ENCODE measurements at places on chromosomes 7 and 10.

DNA sequence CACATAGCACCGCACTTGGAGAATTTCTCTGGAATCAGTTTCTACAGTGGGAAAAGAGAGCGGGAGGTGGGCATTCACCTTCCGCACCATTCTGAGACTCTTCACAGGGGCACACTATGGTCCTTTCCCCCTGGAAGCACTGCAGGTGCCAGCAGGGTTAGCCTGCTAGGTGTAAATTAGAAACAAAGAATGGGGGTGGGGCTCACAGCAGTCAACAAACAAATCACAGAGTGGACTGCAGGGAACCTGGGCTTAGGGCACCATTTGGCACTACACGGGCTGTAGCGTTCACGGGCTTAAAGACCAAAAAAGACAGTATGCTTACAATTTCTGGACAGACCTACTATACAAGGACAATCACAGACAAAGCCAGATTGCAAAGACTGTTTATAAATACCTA is 8.0 kb upstream of the PKD1L1 start:
- DNase-seq = no peak

GRCh38 chr10:34489973-34490745 is 324.9 kb downstream of the PARD3 start:
- no peak for DNase-seq

DNA sequence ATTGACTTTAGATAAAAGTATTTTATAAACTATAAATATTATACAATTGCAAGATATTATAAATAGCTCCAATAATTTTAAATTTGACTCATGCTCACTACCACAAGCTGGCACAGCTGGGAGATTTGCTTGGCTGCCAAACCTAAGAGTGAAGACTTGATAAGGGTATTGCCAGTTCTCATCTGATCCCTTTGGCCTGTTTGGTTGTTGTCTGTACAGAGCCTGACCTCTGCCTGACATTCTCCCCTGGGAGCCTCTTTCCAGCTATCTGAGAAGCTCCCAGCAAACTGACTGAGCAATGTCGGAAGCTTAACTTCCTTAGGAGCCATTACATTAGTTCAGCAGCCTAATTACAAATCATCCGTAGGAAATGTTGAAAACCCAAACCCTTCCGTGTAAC is 10.2 kb upstream of the LMOD2 start:
- no peak for DNase-seq

DNA sequence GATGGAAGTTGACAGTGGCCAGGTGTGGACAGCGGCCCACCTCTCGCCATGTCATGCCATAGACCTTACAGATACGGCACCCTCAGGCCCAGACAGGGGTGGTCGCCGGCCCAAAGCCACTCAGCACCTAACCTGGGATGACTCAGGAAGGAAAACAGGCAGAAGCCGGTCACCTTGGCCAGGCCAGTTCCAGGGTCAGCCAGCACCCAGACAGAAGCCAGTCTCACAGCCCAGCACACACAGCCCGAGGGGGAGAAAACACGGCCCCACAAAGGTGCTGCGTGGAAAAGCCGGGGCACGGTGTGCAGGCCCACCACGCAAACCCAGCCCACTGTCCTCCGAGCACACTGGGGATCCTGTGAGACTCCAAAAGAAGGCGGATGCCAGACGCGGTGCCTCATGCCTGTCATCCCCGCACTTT is 95.2 kb upstream of the DNAAF5 start:
- no peak for DNase-seq

DNA sequence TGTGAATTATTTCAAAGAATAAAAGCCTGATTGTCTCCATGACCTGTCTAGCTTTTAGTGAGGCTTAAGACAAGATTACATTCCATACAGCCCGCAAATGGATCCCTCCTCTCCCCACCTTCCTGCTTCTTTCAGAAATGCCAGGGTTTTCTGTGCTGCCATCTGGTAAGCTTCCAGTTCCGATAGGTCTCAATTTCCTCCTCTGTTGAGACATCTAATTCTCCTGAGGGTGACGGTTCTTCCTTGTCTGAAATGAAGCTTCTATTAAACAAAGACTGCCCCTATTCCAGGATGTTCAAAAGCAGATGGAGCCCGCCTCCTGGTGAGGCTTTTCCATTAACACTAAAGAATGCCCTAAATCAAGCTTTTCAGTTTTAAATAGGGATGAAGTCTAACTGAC is 295.6 kb downstream of the PTPRN2 start:
- DNase-seq = no peak

DNA sequence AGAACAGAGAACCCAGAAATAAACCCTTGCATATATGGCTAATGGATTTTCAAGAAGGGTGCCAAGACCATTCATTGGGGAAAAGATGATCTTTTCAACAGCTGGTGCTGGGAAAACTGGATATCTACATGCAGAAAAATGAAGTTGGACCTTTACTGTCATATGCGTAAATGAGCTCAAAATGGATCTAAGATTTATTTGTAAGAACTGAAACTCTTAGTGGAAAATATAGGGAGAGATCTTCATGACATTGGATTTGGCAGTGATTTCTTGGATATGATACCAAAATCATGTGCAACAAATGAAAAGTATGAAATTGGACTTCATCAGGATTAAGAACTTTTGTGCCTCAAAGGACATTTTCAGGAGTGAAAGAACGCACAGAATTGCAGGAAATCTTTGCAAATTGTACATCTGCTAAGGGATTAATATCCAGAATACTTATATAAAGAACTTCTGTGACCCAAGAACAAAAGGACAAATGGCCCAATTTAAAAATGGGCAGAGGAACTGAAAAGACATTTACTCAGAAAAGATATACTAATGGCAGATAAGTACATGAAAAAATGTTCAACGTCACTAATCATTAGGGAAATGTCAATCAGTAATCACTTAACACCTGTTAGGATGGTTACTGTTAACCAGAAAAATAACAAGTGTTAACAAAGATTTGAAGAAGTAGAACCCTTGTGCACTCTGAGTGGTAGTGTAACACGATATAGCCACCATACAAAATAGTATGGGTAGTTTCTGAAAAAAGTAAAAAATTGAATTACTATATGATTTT is 6.1 kb downstream of the DBF4 start:
- DNase-seq = no peak

DNA sequence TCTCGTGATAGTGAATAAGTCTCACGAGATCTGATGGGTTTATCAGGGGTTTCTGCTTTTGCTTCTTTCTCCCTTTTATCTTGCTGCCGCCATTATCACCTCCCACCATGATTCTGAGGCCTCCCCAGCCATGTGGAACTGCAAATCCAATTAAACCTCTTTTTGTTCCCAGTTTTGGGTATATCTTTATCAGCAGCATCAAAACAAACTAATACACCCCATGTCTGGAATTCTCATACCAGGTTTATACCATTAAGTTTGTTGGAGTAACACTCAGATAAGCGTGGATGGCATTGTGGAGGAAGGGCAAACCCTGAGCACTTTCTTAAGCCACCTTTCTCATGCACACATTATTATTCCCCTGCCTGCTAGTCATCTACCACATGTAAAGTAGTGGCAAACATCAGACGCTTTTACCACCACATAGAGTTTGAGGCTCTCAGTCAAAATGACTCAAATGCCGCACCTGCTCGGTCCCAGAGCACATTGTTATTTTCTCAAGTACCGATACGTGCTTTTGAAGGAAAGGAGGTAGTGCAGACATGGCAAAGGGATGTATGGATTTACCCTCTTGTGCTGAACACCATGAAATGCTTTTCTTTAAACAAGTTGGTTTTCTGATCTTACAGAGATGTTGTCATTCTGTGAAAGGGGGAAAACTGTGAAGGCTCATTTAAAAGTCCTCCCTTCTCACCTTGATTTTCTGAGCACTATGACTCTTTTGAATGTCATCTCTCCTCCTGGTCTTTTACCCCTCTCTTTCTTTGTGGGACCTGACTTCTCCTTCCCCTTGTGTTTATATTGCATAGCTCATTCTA is 429.7 kb downstream of the EXOC4 start:
- DNase-seq = peak; percentile 31

GRCh38 chr10:116026315-116026714 is 246.7 kb downstream of the GFRA1 start:
- DNase-seq = no peak

- no peak for DNase-seq
These were observed 1.7 kb upstream of the SUMF2 start for GRCh38 chr7:56062382-56062781.
